ENCODE measurements at places on chromosomes 1 and 21. TPM values are rescaled to one million over a fixed set of nuclear protein-coding genes. Genes with fewer than 3 reads are reported as not detected.

The OR2L3 gene
- 0.13 TPM for total RNA-seq

The BSND gene
- 0.36 TPM for total RNA-seq

The MROH7 gene
- total RNA-seq = 0.31 TPM

The SELENBP1 gene
- 60.0 TPM for total RNA-seq

The HCN3 gene
- total RNA-seq = 13.3 TPM

The CELA3B gene
- total RNA-seq = not detected

The TRIM58 gene
- 0.87 TPM for total RNA-seq

The DCST1 gene
- 0.16 TPM for total RNA-seq

The ARTN gene
- total RNA-seq = 0.21 TPM

The AKR7A3 gene
- total RNA-seq = 1.2 TPM

The LCE3D gene
- 0.47 TPM for total RNA-seq

The TENT5C gene
- 0.16 TPM for total RNA-seq

The ITGB2 gene
- total RNA-seq = 0.85 TPM

The CD164L2 gene
- 0.23 TPM for total RNA-seq

The KRTAP21-2 gene
- total RNA-seq = not detected

The NDC1 gene
- total RNA-seq = 17.9 TPM

The WNT3A gene
- total RNA-seq = 0.41 TPM

The TNNT2 gene
- 0.41 TPM for total RNA-seq

The LMX1A gene
- 0.11 TPM for total RNA-seq

The ALX3 gene
- not detected for total RNA-seq

The DMRTA2 gene
- not detected for total RNA-seq

The LINGO4 gene
- total RNA-seq = 0.57 TPM

The ARHGAP29 gene
- 4.1 TPM for total RNA-seq

The SPRR2D gene
- not detected for total RNA-seq

The SMIM11 gene
- 4.7 TPM for total RNA-seq

The ERG gene
- total RNA-seq = 0.17 TPM

The CLIC6 gene
- total RNA-seq = 0.06 TPM

The TUT4 gene
- total RNA-seq = 36.0 TPM

All from motor neuron (in vitro differentiated cells).